ENCODE measurements at places on chromosomes 12 and 14.

GRCh38 chr14:74935360-74935680 is 12.3 kb upstream of the RPS6KL1 start:
- no peak for DNase-seq

DNA sequence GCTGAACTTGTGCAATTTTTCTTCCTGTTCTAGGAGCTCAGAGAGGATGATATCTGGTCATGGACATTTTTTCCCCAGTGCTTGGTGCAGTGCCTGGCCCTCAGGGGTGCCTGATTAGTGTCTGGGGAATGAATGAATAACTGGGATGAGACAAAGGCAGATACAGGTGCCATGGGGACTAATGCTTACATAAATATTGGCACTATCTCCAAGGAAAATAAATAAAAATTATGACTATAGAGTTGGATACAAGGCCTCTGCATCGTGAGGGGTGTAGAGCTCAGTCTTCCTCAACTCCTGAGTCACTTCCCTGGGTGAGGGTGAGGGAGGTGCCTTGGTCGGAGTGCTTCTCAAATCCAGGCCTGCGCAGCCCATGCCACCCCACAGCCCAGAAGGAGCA is 188.6 kb downstream of the KCNA5 start:
- no peak for DNase-seq

GRCh38 chr12:122026706-122027333 is 5.1 kb downstream of the BCL7A start:
- no peak for DNase-seq

DNA sequence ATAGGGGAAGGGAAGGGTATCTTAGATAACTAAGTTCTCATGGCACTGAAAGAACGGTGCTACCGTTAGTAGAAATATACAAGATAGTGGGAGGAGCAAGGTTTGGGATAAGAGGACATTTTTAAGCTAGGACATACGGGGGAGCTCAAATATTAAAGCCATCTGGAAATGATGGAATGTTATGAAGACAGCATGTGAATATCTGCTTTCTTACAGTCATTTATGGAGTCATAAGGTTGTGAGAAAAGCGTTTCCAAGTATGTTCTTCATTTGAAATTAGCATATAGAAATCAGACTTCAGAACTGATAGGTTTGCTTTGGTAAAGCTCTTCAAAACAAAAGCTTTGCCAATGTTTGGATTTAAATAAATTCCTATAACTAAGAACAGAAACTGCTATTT is 62.3 kb downstream of the OTOGL start:
- no peak for DNase-seq

DNA sequence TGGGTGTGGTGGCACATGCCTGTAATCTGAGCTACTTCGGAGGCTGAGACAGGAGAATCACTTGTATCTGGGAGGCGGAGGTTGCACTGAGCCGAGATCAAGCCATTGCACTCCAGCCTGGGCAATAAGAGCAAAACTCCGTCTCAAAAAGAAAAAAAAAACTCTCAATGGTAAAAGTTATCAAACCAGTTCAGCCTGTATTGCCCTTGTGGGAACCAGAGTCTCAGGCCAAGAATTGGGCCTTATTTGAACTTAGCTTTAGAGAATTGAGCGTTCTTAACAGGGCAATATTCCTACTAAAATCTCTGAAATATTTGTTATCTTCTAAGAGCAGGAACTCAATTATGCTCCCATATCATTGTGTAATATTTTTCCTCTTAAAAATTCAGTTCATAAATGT is 7.7 kb upstream of the MDM2 start:
- DNase-seq, result no peak

- no peak for DNase-seq
Measured at GRCh38 chr12:84805474-84805858, 107.1 kb downstream of the SLC6A15 start.

All from hematopoietic multipotent progenitor cell treated with erythropoietin and hydrocortisone succinate and interleukin-3 and kit ligand, for 4 days (in vitro differentiated cells).